ENCODE measurements at places on chromosomes 5 and 9.

DNA sequence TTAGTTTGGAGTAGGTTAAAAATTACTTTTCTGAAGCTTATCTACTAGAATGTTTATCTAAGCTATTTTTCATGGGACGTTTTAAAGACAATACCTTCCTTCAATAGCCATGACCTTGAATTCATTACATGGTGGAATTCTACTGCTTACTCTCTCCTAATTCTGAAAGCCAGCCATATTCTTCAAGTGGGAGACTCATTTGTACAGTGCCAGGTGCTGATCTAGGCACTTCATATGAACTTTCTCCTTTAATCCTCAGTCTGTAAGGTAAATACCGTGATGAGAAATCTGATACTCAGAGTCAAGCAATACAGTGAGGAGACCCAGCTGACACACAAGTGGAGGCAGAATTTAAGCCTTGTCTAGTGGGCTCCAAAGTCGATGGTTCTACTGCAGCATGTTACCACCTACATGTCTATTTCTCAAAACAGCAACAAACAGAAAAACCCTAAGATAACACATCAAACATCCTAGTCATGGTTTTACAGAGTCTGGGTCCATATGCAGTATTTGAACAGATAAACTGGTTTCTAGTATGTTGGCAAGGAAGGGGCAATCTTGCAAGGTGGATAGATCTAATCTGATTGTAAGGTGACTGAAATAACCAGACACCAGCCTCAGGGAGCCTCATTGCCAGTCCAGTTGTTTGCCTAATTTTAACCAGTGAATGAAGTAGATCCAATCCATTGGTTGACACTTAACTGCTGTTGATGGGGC lies 243.7 kb downstream of the PIK3R1 start:
- DNase-seq = no peak

DNA sequence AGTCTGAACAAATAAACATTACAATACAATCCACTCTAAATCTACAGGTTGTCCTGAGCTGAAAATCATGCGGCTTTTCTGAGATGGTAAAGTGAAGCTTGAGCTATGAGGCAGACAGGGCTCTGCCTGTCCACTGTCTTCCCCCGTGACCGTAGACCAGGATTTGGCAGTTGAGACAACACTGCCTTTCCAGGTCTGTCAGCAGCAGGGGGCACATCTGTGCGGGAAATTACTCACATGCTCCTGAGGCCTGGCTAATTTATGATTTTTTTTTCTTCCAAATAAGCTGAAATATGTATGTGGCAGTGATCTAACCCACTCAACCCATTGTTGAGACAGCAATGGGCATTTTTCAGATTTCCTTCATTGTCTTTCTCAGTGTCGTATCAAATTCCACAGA lies 307.9 kb downstream of the FBXL7 start:
- no peak for DNase-seq

- peak; percentile 60 for DNase-seq
Observed at GRCh38 chr5:140345919-140346347, 470 bp downstream of the HBEGF start.

GRCh38 chr5:56849671-56850070 lies 34.3 kb downstream of the MAP3K1 start:
- DNase-seq = no peak

GRCh38 chr9:134014946-134015345 lies 10.3 kb upstream of the BRD3OS start:
- no peak for DNase-seq

DNA sequence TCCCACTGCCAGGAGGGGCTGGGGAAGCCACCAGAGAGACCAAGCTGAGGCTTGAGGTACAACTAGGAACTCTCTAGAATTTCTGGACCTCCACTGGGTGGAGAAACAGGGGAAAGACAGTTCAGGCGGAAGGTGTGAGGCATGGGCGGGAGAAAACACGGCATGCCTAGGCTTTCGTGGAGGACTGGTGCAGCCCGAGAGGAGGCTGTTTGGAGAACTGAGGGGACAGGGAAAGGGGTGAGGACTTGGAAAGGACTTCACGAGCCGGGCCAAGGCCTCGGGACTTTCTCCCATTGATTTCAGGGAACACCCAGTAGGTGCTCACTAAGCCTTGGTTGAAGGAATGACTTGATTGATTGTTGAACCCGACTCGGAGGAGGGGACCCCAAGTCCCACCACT lies 9.5 kb upstream of the ADGRD2 start:
- DNase-seq = no peak

DNA sequence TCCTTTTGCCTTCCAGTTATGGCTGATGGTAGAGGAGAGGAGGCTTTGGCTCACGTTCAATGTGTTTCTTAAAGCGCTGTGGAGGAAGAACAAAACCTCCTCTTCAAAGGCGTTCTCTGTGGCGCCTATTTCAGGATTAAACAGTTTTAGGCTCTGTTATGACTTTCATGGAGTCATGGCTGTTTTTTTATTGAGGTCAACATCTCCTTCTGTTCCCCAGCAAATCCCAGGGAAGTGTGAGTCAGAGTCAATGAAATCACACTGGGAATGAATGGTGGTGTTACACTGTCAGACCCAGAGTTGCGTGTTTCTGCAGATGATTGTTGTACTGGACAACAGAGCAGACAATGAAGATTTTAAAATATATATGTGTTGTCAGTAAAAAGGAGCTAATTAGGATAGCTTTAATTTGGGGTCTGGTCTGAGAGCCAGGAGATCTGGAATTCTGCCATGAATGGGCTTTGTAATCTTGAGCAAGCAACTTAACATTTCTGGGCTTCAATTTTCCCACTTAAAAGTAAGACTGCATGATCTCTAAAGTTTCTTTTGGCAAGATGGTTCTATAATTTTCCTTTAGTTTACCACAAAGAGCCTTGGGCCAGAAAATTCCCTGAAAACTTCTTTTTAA lies 240.7 kb downstream of the CSNK1G3 start:
- no peak for DNase-seq

DNA sequence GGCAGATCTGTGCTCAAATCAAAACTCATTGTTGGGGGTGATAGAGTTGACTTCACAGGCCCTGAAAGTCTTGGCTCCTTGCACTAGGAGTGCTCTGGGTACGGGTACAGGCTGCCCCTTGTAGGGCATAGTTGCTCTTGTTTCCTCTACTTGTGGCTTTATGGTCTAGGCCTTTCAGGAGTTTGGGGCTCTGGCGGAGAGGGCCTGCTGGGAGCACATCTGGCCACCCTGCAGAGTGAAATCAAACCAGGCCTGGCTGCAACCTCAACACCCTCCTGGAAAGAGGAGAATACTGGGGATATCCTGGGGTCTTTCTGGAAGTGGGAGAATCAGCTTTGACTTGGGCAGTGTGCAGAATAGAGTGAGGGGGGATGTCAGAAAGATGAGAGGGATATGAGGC lies 1.5 kb downstream of the TGFBI start:
- no peak for DNase-seq

DNA sequence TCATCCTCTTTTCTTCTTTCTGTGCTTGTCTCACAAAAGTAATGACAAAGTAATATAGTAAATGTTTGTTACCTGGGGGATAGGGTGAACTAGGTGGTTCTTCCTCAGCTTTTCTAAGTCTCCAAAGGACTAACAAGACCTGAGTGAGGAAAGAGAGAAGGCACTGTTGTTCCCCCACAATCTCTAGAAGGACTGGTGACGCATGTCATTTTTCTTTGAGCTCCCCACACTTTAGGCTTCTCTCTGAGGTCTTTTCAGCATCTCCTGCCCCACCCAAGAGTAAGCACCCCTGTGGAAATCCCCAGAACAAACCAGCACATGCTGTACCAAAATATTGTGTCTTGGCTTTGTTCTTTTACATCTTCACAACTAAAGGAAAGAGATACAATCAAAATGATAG lies 2.4 kb upstream of the IL7R start:
- no peak for DNase-seq

- no peak for DNase-seq
Observed at GRCh38 chr9:76525196-76525595, 66.2 kb downstream of the GCNT1 start.

DNA sequence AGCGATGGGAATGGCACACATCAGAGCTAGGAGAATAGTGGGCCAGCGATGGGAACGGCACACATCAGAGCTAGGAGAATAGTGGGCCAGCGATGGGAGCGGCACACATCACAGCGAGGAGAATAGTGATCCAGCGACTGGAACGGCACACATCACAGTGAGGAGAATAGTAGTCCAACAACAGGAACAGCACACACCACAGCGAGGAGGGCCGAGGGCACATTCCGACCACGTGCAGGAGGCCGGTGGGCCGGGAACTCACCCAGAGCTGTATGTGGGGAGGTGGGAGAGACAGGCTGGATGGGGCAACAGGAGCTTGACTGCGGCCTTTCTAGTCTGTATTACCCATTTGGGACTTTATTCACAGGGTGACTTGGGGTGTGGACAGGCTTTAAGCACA lies 271.1 kb upstream of the IRX4 start:
- peak; percentile 21 for DNase-seq

- no peak for DNase-seq
Observed at GRCh38 chr9:22274477-22274876, 172.1 kb upstream of the DMRTA1 start.

DNA sequence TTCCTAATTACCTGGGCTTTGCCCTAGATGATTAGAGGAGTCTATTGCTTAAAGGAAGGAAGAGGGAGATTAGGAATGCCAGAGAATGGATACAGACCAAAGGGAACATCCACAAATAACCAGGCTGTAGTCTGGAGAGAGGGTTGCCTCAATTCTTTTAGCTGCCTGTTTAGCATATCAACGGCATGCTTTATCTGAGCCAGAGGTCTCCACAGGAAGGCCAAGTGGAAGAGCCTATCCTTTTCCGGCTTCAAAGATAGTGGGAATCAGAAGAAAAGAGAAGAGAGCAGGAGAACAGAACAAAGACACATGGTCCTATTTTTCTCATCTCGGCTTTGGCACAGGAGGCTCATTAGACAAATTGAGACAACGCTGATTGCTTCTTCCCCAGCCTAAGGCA lies 142.4 kb downstream of the NMUR2 start:
- no peak for DNase-seq

Measured in dorsolateral prefrontal cortex (tissue), 122 donors.